GM13977 (cell line): ENCODE measurements at places on chromosomes 3 and 15.
A peak's percentile ranks its signal among the peaks of the same experiment; 100 is the strongest.

- no peak for DNase-seq
These were observed 84.0 kb downstream of the MINAR1 start for GRCh38 chr15:79516155-79516554.

- DNase-seq, result no peak
These were observed 129.8 kb downstream of the MEIS2 start for GRCh38 chr15:36970522-36970921.

- DNase-seq, result no peak
These were observed 875.1 kb downstream of the NSUN3 start for GRCh38 chr3:94937980-94938379.

GRCh38 chr15:25416693-25417092 lies 22.1 kb downstream of the UBE3A start:
- no peak for DNase-seq

- DNase-seq, result no peak
These were observed 29.2 kb downstream of the PLOD2 start for GRCh38 chr3:146131616-146132410.

DNA sequence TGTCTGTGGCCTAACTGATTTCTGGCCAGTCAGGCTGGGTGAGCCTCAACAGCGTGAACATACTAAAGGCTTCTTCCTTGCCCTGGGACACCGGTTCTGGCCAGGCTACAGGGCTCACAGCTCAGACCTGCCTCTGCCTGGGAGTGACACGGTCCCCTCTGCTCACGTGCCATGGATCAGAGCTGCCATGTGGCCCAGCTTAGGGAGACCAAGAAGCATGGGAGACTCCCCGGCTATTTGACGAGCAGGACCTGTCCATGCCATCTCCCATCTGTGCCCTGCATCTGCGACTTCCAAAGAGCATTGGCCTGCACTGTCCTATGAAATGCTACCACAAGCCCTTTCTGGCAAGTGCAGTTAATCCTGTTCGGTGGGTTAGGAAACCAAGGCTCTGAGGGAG lies 57.4 kb downstream of the APBA2 start:
- DNase-seq, result no peak

DNA sequence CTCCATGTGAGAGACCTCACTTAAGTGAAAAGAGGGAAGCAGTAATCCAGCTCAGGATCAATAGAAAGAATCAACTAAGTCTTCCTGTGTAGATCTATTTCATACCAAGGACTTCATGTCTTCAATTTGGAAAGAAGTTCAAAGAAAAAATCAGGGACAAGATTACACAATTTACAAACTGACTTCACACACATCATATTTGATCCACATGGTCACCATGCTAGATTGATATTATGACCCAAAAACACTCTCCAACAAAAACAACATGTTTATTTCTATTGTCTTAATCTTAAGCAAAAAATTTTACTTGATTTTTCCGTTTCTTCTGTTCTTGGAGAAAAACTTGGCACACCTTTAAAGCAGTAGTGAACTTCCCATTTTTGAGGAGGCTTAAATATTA lies 76.3 kb downstream of the THBS1 start:
- DNase-seq, result no peak

DNA sequence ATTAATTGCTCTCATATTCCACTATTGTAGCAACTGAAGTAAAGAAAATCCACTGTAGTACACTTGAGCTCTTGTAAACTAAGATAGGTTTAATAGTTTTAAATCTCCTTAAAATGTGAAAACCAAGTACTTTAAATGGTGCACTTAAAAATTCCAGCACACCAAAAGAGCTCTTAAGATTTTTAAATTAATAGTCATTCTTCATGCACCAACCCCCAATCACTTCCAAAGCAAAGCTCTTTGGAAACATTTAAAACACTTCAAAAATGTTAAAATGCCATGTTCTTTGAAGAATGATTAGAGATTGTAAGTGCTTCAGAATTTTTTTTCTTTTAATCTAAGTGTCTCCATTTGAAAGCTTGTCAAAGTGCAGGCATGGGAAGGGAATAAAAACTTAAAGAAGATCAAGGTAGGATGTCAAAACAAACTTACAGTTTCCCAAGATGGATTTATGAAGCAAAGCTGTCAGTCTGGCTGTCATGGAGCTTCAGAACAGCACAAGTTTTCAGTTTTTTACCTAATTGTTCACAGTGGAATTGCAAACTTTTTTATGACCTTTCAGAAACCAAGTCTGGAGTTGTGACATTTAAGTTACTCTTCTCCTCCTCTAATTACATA lies 84.3 kb downstream of the ARPP21 start:
- DNase-seq, result no peak

- no peak for DNase-seq
These were observed 211.5 kb downstream of the LSAMP start for GRCh38 chr3:116233711-116234357.

DNA sequence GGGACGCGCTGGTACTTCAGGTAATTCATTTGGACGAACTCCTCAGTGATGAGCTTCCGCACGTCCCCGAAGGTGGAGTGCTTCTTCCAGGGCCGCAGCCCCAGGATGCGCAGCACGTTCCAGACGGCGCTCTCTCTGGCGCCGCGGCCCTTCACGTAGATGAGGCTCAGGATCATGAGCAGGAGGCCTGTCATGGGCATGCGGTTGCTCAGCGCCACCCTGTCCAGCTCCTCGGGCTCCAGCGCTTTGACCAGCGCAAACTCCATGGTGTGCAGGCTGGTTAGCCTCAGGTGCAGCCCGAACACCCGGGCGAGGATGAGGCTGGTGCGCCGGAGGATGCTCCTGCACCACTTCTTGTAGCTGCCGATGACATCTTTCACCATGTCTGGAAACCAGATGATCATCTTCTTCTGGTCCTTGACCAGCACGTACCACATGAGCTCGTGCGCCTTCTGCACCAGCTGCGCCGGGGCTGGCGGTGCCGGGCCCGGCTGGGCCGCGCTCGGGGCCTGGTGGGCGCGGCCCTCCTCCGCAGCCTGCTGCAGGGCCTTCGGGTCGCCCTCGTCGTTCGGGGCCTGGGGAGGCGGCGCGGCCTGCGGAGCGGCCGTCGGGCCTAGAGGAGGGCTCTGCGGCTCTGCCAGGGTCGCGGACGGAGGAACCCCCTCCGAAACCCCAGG lies 501 bp downstream of the NDN start:
- DNase-seq, result no peak

DNA sequence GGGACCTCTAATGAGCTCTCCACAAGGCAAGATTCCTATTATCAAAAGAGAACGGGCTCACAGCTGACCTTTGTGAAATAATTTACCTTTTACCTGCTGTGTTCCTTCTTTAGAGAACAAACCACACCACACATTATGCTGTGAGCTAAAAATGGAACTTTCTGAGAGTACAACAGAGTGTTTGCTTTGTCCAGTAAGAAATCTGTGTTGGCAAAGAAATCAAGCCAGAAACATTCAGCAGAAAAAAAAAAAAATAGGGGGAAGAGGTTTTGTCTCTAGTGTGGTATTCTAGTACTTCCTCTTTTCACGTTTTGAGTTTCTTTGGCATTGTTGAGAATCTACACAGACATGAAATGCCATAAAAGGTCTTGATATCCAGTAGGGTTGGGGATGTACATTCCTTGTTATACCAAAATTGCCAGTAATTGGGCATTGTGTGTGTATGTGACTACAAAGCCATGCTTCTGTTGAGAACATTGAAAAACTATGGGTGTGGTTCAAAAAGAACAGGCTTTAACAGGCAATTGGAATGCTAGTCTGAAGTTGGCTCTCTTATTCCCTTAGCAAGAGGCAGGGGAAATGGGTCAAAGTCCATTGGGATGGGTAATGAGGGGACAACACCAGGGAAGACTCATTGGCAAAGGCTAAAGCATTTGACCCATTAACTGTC lies 273.5 kb downstream of the NEK10 start:
- no peak for DNase-seq

DNA sequence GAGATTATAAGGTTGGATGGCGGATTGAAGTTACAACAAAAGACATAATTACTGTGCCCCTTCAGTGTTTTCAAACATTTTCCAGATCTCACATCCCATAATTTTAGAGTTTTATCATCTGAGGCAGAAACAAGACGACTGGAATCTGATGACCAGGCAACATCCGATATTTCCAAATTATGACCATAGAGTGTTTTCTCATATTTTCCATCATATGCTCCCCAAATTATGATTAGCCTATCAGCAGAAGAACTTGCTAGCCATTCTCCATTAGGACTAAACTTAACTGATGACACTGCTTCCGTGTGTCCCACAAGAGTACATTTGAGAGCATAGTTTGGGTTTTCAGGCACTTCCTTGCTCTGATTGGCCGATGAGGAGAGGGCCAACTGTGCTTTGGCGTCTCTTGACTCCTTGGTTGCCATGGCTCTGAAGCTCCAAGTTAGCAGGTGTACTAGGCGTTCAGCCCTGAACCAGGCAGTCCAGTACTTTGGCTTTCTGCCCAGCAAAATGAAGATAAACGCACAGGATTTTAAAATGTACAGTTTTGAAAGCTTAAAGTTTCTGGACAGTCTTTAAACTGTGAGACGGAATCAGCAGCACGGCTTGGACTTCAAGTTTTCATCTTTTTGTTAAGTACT lies 638 bp downstream of the WDR5B start:
- peak; percentile 62 for DNase-seq

GRCh38 chr3:185153171-185153771 lies 411 bp upstream of the C3orf70 start:
- peak; percentile 63 for DNase-seq

DNA sequence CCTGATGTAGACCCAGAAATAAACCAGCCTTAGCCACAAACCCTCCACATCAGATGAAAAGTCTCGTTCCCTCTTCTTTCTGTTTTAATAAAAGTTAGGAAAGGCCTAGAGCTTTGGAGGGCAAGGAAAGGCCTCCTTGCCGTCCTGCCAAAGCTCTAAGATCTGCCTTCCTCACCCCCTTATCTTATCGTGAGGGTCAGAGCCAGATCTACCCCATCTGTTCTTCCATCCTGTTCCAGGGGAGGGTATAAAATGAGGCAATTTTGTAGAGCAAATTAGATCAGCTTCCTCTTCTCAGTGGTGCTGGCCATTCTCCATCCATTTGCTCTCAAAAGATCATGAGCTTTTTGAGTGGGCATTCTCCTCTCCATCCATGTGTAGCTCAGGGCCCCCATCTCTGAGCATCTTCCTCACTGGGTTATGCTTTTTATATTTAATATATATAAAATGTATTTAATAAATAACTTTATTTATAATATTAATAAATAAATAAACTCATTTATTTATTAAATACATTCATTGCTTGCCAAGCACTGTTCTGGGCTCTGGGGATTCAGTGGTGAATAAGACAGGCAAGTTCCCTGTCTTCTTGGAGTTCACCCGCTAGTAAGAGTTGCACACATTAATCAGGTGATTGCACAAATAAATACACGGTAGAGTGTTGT lies 2.0 kb upstream of the SLC24A1 start:
- no peak for DNase-seq

DNA sequence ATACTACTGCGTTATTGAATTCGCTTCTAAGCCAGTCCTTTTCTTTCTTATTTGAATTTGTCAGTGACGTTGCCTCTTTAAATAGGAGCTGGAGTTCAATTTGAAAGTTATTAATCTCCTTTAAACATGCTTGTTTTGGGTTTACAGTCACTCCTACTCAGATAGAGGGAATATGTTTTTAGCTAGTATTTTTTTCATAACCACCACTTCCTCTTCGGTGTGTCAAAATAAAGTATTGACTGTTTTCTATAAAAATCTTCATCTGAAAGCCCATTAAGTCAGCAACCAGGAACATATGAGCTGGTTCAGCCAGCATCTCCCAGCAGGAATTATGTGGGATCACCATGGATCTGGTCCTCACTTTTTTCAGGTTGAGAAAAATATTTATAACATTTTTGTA lies 772.9 kb downstream of the DIPK2A start:
- DNase-seq, result no peak

- no peak for DNase-seq
These were observed 97.2 kb downstream of the TBC1D5 start for GRCh38 chr3:17645074-17645698.

DNA sequence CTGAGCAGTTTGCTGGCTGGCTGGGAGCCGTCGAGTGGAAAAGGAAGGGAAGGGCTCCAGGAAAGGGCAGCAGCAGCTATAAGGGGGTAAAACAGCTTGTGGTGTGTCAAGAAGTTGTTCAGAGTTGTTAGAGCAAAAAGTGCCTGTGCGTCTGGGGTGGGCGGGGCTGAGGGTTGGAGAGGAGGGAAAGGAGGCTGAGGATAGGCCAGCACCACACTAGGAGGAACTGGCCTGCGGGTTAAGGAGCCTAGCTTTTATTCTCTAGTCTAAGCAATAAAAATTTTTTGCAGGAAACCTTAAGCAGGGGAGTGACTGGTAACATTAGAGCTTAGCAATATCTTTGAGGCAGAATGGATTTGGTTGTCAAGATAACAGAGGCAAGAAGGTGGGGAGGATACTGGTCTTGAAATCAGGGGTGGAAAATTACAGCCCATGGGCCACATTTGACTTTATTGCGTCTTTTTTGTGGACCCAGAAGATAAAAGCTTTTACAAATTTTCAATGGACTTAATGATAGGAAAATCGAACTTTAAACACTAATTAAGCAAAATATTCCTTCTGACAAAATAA lies 134.5 kb upstream of the AADACL2 start:
- no peak for DNase-seq

DNA sequence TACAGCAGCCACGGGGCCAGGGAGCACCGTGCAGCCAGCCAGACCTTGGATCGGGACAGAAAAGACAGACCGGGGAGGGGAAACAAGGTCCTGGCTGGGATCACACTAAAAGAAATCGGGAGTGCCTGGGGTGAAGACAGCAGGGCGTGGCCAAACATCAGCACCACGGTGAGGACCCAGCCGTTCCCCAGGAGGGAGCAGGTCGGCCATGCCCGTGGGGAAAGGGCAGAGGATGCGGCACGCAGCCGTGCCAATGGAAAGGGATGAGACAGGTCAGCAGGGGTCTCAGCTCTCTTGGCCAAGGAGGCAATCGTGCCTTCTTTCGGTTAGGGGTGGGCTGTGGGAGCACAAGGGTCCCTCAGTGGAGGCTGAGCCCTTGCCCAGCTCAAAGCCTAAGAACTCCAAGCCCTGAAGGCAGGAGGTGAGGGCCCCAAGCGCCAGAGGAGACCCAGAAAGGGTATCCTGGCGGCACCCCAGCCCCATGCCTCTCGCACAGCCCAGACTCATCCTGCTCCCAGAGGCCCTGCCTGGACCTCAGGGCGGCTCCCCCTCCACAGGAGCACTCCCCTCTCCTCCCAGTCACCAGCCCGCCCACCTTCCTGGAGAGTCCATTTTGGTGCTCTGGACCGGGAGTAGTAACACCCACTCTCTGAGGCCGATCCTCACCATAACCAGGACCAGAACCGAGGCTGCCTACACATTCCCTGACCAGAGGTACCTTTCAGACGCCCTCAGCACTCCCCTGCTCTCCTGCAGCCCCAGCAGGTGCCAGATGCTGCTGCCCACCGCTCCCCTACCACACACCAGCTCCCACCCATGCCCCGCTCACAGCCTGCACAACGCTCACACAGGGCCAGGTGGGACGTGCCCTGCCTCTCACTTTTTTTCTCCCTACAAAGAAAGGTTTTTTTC lies 23.2 kb upstream of the OCA2 start:
- DNase-seq, result no peak
